Smooth muscle cell of bladder (primary cell): ENCODE measurements at places on chromosomes 11 and 22. TPM values are rescaled to one million over a fixed set of nuclear protein-coding genes. Genes with fewer than 3 reads are reported as not detected.

ZNRF3 gene
- total RNA-seq: 2.3 and 2.8 TPM in 2 replicates

OR52H1 gene
- total RNA-seq: 0.43 and 0.65 TPM in 2 replicates

MRPL49 gene
- 34.8 and 41.3 TPM in 2 replicates for total RNA-seq

IGLL1 gene
- not detected in 2 replicates for total RNA-seq

GRAP2 gene
- total RNA-seq: under 0.01 TPM in 1 of 2 replicates, not detected in the other
